ENCODE measurements at places on chromosomes 11 and 22.

- no peak for DNase-seq
Observed at GRCh38 chr11:47766509-47767227, 473 bp downstream of the FNBP4 start.

- DNase-seq = no peak
Observed at GRCh38 chr11:76690736-76691135, 20.2 kb upstream of the LRRC32 start.

GRCh38 chr22:27676545-27677213, 124.9 kb downstream of the MN1 start:
- no peak for DNase-seq

- DNase-seq = no peak
Observed at GRCh38 chr11:33444835-33445594, 187.8 kb downstream of the HIPK3 start.

DNA sequence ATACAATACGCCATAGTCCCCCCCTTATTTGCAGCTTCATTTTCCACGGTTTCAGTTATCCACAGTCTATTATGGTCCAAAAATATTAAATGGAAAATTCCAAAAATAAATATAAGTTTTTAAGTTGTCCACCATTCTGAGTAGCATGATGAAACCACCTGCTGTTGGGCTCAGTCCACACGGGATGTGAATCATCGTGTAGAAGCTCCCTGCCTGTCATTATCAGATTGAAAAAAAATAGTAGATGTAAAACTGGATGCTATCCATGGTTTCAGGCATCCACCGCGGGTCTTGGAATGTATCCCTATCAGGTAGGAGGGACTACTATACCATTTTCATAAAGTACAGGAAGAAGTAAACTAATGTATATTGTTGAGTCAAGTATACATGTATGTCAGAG, 127.4 kb downstream of the TTC17 start:
- no peak for DNase-seq

DNA sequence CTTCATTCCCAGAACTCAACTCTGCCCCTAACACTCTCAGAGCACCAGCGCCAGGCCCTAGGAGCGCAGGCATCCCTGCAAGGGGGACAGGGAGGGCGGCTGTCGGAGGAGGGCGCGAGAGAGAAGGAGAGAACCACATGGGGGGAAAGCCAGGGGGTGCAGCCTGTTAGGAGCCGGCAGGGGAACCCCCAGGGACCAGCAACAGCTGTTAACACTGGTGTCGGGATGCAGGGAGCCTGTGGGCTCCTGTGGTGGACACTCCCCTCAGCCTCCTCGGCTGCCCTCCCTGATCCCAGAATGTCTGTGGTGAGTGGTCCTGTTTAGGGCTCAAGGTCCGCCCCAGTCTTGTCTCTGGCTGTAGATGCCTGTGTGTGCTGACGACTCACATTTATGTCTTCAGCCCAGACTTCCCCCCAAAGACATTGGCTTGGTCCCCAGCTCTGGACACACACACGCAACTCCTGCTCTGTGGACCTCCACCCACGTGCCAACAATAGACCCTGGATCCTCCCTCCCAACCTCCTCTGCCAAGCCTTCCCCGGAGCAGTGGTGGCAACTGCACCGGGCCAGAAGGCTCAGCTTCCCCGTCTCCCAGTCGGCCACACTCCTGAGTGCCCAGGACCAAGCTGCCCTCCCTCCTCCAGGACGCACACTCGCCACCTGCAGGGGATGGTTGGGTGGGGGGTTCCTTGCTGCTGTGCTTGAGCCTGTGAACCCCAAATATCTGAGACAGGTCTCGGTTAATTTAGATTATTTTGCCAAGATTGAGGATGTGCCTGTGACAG, 817 bp upstream of the IFITM5 start:
- DNase-seq = no peak

DNA sequence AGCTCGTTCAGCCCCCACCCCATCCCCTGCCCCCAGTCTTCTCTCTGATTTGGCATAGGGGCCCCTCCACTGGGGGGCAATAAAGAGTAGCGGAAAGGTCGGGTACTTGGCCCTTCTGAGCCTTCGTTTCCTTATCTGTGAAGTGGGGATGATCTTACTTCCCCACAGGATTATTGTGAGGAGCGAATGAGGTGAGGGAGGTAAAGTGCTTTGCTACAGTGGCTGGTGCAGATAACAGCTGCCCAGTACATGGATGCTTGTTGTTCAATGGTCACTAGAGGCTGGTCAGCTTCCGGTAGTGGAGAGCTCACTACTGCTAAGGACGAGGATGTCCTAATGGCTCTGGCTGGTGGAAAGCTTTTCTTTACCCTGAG, 101.2 kb downstream of the CEP164 start:
- no peak for DNase-seq

- no peak for DNase-seq
Observed at GRCh38 chr11:33931067-33931466, 39.2 kb upstream of the LMO2 start.

GRCh38 chr11:117696540-117696939, 100.5 kb downstream of the DSCAML1 start:
- no peak for DNase-seq

- DNase-seq = no peak
Observed at GRCh38 chr22:43500792-43501785, 89.3 kb downstream of the MPPED1 start.

GRCh38 chr11:69721106-69721505, 17.3 kb upstream of the FGF19 start:
- DNase-seq = no peak

DNA sequence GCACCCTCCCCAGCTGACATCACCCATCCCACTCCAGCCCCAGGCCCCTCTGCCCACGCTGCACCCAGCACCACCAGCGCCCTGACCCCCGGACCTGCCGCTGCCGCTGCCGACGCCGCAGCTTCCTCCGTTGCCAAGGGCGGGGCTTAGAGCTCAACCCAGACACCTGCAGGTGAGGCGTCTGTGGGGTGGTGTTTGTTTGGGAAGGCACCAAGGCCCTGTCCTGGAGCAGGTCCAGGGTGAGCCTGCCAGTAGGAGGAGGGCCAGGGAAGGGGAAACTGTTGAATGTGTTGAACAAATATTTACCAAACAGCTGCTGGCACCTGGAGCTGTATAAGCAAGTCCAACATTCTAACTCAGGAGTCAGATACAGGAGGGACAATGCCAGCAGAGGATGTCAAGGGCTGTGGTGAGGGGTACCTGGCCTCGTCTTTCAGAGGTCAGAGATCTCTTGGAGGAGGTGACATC, 3.1 kb downstream of the VEGFB start:
- DNase-seq = no peak

DNA sequence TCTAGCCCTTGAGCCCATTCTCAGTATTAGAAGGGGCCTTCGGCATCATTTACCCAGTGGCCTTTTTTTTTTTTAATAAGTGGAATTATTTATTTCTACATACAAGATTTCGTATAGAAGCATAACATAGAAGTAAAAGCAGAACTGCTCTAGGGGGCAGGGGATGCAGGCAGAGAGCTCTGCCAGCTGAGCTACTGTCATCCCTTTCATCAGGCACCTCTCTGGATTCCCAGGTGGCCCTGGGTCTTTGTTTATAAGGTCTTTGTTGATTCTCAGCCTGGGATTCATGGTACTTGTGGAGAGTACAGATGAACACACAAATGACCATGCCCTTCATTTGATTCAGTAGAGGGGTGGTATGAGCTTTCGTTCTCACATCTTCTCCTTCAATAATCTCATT, 66.4 kb downstream of the GAB2 start:
- DNase-seq = peak; percentile 47

DNA sequence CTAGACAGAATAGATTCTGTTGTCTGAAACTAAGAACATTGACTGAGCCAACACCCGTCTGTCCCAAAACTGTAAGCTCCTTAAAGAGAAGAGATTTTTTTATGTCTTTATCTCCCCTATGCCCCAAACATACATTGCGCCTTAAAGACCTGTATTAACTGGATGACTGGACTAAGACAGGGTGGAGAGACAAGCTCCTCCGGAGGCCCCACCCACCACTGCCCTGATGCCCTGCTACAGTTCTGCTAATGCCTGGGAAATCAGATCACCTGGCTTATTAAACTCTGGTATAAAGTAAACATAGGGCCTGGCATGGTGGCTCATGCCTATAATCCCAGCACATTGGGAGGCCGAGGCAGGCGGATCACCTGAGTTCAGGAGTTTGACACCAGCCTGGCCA, 203.7 kb downstream of the TENM4 start:
- no peak for DNase-seq

- DNase-seq = no peak
Observed at GRCh38 chr11:41320238-41320637, 139.2 kb downstream of the LRRC4C start.

DNA sequence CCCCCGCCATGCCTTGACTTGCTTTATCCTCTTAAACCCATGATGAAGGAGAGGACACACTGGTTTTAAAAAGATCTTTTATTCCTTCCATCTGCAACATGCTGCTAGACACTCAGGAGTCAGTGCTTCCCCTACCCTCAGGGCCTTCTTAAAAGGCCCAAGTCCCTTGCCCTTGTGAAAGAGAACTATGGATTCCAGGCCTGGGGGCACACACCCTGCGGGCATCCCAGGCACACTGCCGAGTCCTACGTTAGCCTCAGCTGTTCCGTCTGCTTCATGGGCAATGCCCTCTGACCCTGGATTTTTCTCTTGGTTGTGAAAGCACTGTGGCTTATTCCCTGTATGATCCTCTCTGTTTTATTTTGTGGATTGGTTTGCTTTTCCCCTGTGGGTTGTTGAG, 35.1 kb upstream of the RAB1B start:
- DNase-seq = no peak

GRCh38 chr22:41415554-41415953, 31.0 kb downstream of the TOB2 start:
- DNase-seq = no peak

DNA sequence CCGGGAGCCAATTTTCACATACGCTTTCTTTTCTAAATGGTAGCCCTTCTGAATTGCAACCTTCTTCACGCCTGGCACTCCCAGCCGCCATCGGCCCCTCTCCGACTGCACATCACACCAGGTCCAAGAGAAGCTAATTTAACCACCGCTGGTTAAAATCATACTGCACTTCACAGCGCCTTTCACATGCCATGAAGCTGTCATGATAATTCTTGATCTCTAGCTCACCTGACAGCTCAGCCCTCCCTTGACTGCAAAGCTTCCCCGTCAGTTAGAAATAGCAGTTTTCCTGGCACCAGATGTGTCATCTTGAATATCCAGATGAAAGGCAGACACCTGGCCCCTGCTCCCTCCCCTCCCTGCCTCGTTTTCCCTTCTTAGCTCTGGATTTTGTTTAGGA, 101.4 kb downstream of the ARL14EP start:
- DNase-seq = no peak

DNA sequence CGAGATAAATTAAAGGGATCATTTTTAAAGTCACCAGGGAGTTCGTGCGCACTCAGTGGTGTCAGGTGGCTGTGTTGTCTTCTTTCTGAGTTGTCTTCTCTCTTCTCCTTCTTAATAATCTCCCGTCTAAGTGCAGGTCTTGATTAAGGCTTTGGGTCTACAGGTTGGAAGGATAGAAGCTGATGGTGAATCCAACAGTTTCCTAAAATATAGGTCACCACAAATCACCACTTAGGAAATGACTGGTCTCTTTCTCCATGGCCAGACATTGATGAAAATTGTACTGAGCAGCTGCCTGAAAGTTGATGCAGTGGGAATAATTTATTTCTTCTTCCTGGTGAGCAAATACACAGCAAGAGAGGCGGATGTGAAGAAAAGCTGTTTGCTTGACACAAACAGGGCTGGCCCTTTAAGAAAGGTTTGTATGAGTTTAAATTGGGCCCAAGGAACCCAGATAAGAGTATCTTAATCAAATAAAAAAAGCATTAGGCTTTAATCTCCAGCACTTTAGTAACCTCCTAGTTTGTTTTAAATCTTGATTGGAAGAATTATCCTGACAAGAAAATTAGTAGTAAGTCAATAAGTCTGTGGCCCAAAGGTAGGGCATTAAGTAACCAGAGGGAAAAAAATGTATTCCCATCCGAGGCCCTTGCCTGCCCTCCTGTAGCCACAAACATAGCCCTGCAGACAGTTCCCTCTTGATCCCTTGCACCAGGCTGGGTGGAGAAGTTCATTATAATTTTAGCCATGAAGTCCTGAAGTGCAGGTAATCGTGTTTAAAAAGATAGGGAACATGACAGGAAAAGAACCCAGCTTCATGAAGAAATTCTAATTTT, 245.8 kb downstream of the KIRREL3 start:
- no peak for DNase-seq

DNA sequence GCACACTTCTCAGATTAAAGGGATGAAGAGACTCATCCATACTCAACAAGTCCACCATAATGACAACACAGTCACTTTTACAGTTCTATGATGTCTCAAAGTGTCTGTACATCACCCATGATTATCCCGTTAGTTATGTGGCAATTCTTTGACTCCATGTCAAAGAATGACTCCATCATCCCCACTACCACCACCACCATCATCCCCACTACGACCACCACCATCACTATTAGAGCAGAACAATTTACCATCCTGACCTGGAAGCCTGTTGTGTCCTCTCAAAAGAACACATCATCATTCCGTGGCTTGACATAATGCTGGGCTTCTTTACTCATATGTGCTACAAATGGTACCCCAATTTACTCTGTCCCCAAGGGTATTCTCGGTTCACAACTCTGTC, 13.7 kb downstream of the PRR5L start:
- DNase-seq = no peak

DNA sequence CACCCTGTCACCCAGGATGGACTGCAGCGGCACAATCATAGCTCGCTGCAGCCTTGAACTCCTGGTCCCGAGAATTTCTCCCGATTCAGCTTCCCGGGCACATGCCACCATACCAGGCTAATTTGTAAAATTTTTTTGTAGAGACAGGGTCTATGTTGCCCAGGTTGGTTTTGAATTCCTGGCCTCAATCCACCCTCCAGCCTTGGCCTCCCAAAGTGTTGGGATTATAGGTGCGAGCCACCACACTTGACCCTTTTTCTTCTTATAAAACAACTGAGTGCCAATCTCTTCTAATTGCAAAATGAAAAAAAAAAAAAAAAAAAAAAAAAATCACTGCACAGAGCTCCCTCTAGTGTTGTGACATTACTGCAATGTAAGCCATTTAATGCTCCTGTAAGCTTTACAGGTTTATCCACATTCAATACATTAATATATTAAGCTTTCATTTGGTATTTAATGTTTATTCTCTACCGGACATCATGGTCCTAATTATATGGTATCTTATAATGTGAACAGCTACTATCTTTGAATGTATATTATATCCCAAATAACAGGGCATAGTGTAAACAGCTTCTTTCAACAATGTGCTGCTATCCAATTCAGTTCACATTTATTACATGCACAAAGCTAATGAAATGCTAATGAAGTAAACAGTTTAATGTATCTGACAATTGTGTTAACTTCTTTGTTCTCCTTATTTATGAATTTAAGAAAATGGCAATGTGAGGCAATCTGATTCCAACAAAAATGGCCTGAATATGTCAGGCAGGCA, 44.6 kb downstream of the COPB1 start:
- no peak for DNase-seq

DNA sequence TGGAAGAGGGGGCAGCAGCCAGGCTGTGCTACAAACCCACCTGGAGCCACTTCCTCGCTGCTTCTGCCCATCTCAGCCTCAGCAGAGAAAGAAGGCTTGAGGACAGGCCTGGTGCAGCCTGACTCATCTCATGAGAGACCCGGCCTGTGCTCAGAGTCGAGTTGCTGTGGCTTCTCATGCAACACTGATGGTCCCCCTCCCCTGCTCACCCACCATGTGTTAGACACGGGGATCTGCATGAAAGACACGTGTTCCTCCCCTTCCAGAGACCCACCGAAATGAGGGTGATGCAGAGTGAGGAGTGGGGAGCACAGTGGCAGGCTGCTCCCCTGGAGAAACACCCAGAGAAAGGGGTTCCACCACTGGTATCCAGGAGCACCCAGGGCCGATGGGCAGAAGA, 15.0 kb downstream of the RTN4R start:
- DNase-seq = no peak
